NCI-H1048 (cell line): ENCODE measurements at places on chromosomes 7 and 10.

DNA sequence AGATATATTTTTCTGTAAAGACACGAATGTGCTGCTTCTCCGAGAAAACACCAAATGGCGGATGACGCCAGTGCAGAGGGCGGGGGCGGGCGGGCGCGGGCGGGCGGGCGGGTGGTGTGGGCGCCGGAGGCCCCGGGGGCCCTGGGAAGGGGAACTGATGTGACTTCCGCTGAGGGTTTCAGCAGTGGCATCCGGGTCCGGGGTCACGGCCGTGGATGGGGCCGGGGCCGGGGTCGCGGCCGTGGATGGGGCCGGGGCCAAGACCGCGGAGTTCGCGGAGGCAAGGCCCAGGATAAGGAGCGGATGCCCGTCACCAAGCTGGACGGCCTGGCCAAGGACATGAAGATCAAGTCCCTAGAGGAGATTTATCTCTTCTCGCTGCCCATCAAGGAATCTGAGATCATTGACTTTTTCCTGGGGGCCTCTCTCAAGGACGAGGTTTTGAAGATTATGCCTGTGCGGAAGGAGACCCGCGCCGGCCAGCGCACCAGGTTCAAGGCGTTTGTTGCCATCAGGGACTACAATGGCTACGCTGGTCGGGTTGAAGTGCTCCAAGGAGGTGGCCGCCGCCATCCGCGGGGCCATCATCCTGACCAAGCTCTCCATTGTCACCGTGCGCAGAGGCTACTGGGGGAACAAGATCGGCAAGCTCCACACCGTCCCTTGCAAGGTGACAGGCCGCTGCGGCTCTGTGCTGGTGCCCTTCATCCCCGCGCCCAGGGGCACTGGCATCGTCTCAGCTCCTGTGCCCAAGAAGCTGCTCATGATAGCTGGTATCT is 20.3 kb upstream of the IGF2BP3 start:
- no peak for DNase-seq

DNA sequence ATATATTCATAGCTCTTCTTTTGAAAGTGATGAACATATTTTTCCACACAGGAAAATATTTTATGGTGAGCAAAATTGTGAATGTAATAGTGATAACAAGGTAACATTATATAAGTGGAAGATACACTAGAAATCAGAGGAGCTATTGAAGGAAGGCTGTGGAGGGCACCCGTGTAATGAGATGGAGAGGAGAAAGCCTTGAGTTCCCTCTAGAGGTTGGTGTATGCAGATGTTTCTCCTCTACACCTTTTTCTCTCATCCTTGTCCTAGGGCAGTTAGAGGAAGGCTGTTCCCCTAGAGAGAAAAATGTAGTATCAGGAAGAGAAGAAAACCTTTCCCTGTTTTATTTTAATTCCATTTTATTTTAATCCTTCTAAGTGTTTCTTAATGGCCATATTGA is 54.6 kb upstream of the NRG3 start:
- no peak for DNase-seq

DNA sequence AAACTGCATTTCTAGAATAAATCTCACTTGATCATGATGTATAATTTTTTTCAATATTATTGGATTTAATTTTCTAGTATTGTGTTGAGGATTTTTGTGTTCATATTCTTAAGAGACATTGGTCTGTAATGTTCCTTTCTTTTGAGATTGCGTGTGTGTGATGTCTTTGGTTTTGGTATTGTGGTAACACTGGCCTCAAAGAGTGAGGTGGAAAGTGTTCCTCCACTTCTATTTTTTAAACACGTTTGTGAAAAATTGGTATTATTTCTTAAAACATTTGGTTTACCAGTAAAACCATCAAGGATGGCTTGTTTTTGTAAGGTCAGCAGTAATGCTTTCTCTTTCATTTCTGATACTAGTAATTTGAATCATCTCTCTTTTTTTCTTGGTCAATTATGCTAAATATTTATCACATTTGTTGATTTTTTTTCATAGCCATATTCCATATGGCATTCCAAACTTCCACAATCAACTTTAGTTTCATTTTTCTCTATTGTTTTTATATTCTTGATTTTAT is 290.2 kb upstream of the CDC14C start:
- DNase-seq, result no peak

DNA sequence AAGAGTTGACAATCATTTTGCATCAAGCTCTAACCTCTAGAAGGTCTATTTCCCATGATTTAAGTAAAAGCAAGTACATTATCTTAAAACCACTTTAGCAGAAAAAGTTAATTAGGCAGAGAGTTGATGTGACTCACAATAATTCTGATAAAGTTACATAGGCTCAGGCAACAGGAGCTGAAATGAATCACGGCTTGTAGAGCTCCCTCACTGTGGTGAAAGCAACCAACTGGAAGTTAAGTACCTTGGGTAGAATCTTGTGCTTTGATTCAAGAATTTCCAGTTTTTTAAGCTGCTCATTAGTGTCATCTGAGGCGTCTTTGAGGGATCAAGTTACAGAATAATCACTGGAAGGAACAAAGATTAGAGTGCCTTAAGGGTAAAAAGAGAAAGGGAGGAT is 68.9 kb upstream of the NFE2L3 start:
- DNase-seq, result no peak

DNA sequence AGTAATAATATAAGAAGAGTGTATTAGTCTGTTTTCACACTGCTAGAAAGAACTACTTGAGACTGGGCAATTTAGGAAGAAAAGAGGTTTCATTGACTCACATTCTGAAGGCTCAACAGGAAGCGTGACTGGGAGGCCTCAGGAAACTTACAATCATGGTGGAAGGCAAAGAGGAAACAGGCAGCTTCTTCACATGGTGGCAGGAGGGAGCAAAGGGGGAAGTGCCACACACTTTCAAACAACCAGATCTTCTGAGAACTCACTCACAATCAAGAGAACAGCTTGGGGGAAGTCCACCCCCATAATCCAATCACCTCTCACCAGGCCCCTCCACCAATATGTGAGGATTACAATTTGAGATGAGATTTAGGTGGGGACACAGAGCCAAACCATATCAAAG is 212.5 kb upstream of the HDAC9 start:
- no peak for DNase-seq

DNA sequence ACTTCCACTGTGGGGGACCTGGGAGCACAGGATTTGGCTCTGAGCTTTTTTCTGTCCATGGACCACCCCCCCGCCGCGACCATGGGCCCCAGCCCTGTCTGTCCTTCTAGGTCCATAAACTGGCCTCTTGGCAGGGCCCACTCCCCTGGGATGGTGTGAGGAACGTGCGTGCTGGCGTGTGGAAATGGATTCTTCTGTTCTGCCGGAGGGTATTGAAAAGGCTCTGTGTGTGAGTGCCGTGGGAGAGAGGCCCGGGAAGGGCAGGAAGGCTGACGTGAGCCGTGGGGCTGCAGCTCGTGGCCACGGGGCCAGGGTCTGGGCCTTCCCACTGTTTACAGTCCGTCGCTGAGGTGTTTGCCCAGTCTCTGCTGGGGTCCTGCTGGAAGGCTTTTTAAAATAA is 123.7 kb downstream of the GRK5 start:
- DNase-seq, result no peak
